ENCODE measurements at places on chromosomes 7 and 10.
A peak's percentile ranks its signal among the peaks of the same experiment; 100 is the strongest.

- DNase-seq, result peak; percentile 38
These were observed 70.5 kb downstream of the ZMIZ1 start for GRCh38 chr10:79139124-79139835.

DNA sequence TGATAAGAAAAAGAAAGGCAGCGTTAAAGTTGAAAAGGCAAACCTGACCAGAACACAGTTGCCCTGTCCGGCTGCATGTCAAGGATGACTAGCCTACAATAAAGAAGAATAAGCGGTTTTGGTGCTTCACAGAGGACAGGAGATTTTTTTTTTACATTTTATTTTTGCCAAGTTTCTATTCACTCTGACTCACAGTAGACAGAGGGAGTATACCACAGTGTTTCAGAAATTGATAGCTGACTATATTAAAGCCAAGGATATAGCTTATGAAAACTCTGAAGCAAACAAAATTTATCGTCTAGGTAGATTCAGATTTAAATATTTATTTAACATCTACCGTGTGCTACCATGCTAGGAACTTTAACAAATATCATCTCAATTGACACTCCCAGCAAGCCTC is 16.9 kb upstream of the POLR1F start:
- no peak for DNase-seq

GRCh38 chr7:99105756-99106155 is 38.2 kb downstream of the SMURF1 start:
- no peak for DNase-seq

GRCh38 chr10:76231286-76231934 is 800.0 kb downstream of the LRMDA start:
- no peak for DNase-seq

GRCh38 chr7:105655500-105656380 is 74.4 kb upstream of the EFCAB10 start:
- no peak for DNase-seq

DNA sequence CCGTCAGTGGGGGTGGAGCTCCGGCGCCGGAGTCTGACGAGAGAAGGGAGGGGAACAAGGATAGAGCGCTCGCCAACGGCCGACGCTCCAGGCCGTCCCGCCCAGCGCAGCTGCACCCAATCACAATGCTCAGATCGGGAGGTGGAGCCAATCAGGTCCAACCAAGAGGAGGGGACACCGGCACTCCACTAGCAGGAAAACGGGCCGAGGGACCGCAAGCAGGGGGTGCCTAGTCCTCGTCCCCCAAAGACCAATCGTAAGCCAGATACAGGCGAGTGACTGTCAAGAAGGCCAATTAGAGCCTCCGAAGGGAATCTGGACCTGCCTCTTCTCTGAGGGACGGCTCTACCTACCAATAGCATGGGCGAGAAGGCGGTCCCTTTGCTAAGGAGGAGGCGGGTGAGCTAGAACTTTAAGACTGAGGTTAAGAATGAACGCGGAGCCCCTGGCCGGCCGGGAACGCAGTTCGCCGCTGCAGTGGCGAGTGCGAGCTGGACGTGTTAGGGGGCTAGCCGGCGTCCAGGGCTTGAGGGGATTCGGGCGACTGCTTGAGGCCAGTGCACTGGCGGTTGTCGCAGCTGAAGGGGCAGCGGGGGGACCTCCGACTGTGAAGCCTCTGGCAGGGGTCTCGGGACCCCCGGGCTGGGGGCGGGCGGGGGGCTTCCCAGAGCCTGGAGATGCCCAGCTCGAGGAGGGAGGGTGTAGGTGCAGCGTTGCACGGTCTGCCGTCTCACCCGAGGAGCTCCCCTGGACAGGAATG is at the start of gene FBXO24:
Gene FBXO24, plus strand, starts transcription at position 63 of the 760 bp plus-strand sequence. Its CDS starts 298 bp downstream, at position 361.
- DNase-seq, result peak; percentile 96

GRCh38 chr10:116742367-116743265 is at the start of gene HSPA12A:
Gene HSPA12A (minus strand): TSS chr10:116742566. CDS start chr10:116742469, 97 bp downstream.
- peak; percentile 63 for DNase-seq

- peak; percentile 95 for DNase-seq
These were observed 281.1 kb downstream of the CCDC3 start for GRCh38 chr10:12720217-12720981.

- DNase-seq, result no peak
These were observed 197.7 kb downstream of the SEMA3A start for GRCh38 chr7:83996879-83997278.

- DNase-seq, result no peak
These were observed 22.4 kb downstream of the ZFAND2A start for GRCh38 chr7:1137517-1138167.

DNA sequence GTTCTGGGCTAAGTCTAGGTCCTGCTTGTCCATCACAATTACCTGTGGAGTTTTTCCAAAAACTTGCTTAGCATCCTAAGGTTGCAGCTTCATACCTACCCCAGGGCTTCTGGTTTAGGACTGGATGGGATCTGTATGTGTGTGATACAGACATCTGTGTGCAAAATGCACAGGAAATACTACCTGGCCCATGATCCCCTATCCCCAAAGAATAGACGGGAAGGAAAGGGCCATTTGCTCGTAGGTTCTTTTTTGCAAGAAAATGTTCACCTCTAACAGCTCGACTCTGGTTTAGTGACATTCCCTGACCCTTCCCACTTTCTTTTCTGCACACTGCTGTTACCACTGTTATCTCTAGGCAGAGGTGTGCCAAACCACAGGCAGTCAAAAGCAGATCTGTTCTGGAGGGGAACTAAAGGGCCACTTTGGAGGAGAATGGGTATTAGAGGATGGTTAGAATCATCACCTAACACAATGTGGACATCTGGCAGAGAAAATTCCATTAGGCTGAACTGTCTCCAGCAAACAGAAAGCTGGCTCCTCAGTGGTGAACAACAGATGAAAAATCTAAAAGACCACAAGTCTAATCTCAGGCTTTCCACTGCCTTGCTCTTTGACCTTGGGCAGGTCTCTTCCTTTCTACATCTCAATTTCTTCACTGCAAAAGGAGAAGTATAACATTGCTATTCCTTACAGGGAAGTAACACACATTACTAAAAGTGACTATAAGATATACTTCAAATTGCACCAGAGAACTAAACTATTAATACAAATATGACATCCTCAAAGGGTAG is 107.4 kb downstream of the UBE2H start:
- DNase-seq, result no peak

DNA sequence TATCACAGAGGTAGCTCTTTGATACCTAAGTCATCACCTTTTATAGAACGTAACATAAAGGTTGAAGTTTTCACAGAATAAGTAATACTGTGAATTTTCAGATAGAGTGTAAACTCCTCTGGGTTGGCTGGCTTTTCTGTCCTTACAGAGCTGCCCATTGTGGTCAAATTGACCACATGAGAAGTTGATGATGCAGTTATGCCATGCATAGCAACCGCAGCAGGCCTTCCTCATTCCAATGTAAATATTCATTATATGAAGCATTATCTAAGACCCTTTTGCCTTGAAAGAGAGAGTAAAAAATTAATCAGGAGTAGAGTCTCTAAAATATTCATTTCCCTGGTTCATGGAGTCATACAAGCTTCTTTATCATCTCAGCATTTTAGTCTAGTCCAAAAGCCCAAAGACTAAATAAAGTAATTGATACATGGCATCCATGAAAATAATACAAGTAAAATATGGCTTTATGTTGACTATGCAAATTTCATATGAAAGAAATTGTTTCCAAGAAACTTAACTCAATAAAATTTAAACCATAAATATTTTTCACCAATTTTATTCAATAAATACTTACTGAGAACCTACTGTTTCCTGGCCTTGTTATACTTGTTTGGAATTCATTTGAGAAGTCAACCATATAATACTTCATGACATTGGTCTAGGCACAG is 516.4 kb downstream of the PCDH15 start:
- DNase-seq, result no peak

- DNase-seq, result no peak
These were observed 175.1 kb downstream of the HGF start for GRCh38 chr7:81594767-81595166.

DNA sequence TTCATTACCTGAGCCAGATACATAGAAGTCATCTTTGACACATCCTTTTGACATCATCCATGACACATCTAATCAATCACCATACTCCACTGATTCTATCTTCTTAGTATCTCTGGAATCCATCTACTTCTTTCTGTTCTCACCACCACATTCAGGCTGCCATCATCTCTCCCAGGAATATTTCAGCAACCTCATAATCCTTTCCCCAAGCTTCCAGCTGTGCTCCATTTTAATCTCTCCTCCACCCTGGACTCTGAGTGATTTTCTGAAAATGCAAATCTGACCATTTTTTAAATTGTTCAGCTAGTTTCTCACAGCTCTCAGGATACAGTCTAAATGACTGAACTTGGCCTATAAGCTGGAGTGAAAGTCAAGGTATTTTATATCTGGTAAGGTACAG is 2.5 kb upstream of the BTRC start:
- no peak for DNase-seq

DNA sequence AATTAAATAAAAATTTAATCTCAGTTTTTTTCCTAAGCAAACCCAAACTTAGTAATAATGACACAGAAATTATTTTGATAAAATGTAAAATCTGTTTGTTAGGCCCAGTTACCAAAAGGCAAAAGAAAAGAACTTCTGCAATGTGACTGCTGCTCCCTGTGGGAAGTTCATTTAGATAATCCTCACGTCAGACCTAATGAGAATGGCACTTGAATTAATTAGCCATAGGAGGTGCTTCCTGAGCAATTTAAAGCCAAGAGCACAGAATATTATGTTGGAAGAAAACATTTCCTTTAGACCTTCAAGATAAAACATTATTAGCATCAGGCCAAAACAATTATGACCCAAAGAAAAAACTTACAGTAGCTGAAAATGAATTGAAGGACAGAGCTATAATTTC is 19.4 kb downstream of the SPAM1 start:
- DNase-seq, result no peak

DNA sequence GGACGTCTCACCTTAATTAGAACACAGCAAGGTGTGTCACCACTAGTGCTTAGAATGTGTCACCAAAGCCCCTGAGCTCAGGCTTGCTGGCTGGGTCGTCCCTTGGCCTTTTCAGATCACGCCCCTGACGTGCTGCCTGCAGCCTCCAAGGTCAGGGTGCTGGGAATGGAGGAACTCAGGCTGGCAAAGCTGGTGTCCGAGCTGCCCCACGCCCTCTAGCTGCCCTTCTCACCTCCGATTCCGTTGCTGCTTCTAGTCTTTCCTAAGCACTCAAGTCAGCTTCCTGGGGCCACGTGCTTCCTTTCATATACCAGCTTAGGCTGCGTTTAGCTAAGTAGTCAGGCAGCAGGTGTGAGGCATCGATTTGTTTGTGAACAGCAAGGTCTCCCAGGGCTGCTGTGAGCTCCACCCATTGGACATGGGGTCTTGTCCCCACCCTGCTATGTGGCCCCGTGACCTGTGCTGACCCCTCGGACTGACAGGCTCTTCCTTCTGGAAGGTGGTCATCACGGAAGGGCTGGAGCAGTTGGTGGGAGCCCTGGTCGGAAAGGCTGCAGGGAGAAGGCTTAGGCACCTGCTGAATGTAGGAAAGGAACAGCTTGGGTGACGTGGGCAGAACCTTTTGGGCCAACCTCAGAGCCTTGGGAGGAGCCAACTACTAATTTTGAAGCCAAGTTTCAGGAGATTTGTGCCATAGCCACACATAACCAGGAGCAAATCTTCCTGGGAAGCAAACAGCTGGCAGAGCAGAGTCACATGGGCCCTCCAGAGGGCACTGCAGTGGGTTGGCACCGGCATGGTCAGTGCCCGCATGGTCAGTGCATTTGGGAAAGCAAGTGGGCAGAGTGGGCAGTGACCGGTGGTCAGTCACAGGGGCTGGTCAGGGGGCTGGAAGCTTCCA is 28.8 kb downstream of the VIPR2 start:
- no peak for DNase-seq

GRCh38 chr7:103766660-103767059 is 222.8 kb downstream of the RELN start:
- no peak for DNase-seq

DNA sequence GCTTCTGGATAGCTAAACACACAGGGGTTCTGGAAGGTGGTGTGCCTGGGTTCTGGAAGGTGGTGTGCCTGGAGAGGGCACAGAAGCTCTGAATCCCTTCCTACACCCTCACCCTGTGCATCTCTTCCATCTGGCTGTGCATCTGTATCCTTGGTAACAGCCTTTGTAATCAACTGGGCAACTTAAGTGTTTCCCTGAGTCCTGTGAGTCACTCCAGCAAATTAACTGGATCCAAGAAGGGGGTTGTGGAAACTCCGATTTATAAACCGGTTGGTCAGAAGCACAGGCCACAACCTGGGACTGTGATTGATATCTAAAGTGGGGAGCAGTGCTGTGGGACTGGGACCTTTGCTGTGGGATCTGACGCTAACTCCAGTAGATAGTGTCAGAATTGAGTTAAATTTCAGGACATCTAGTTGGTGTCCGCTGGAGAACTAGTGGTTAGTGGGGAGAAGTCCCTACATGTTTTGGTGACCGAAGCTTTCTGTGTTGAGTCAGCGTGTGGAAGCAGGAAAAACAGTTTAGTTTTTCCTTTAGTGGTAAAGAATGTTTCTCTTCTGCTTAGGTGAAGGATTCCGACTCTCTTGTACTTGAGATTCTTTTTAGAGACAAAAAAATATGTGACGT is 228.1 kb downstream of the BMPER start:
- no peak for DNase-seq

GRCh38 chr7:23220690-23221305 is 25.8 kb upstream of the GPNMB start:
- no peak for DNase-seq

DNA sequence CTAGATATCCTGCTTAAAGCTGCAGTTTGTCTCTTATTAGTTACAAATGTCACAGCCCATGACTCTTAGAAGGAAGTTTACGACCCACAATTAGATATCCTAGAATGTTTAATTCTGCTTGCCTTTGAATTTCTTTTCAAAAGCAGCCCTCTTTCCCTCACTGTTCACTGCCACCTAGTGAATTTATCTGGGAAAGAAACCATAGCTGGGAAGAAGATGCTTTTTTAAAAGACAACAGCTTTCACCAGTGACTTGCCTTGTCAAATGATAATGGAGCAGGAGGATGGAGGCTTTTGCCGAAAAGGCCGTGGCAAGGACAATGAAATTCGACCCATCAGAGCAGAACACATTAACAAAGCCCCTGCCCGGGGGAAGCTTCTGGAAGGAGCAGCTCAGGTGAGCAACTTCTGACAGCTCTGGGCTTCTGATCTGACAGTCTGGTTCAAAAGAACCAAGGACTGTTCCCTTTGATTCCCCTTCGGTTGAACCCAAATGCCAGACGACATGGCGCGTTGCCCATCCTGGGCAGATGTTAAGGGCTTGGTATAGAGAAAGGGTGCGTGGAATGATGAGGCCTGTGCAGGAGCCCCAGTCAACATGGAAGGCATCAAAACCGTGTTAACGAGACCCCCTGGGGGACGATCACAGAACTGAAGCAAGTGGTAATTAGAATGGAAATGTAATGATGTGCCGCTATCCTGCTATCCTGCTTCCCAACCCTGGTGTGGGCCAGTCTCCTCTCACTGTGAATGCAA is 236.8 kb downstream of the FRMD4A start:
- no peak for DNase-seq

GRCh38 chr7:101916876-101917275 is 99.5 kb downstream of the CUX1 start:
- DNase-seq, result no peak

DNA sequence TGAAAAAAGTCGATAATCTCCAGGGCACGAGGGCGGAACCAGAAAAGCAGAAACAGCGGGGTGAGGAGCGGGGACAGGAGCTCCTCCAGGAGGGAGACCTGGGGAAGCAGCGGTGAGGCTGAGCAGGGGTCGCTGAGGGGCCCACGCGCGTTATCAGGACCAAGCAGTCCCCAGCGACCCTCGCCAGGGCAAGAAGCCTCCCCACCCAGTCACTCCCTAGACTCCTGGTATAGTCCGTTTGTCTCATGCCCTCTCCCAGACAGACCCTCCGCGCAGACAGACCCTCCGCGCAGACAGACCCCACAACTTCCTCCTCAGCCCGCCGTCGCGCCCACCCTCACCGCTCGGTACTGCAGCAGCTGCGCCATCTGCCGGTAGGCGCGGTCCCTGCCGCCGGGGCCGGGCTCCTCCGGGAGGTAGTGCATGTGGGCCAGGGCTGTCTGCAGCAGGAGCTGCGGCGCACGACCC is 6.3 kb downstream of the ATG9B start:
- no peak for DNase-seq

Data from thoracic aorta (tissue), 2 donors.